ENCODE measurements at places on chromosomes 3 and 15.
A peak's percentile ranks its signal among the peaks of the same experiment; 100 is the strongest.

GRCh38 chr15:40306908-40307307 is 827 bp downstream of the PLCB2 start:
- no peak for DNase-seq

DNA sequence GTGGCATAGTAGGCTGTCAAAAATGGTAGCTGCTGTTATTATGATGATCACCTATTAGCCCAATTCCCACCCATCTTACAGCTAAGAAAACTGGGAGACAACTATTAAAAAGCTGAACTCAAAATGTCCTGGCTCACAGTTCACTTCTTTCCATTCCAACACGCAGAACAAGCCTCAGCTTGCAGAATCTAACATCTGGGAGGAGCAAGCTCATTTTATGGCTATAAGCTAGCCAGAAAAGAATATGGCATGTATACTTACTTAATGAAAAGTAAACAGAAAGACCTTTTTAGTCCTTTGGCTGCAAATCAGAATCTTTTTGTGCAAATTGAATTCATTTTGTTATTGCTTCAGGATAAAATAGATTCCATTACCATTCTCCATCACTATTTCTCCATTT is 34.8 kb upstream of the CFAP20DC start:
- no peak for DNase-seq

- DNase-seq = no peak
Observed at GRCh38 chr15:67096546-67097294, 31.3 kb downstream of the SMAD3 start.

- no peak for DNase-seq
Observed at GRCh38 chr3:133445108-133445507, 45.3 kb downstream of the BFSP2 start.

GRCh38 chr15:71951134-71951533 is 140.8 kb downstream of the NR2E3 start:
- no peak for DNase-seq

- no peak for DNase-seq
Observed at GRCh38 chr3:34157491-34157890, 359.1 kb downstream of the PDCD6IP start.

- no peak for DNase-seq
Observed at GRCh38 chr15:75153565-75154276, 48.0 kb upstream of the C15orf39 start.

GRCh38 chr3:49133226-49133951 is 539 bp upstream of the LAMB2 start:
- peak; percentile 79 for DNase-seq

- DNase-seq = no peak
Observed at GRCh38 chr15:85091990-85092389, 110.3 kb downstream of the PDE8A start.

All from right renal cortex interstitium (tissue), 3 donors.